Liver (tissue), 10 donors: ENCODE measurements at places on chromosomes 11 and 22. TPM values are rescaled to one million over a fixed set of nuclear protein-coding genes. Genes with fewer than 3 reads are reported as not detected.

Gene TRIM49
- not detected for total RNA-seq

Gene KLHDC7B
- total RNA-seq, result not detected

Gene SLC43A3
- 47.2 TPM for total RNA-seq

Gene KCNK4
- not detected for total RNA-seq

Gene RIMBP3C
- total RNA-seq, result 0.08 TPM

DNA sequence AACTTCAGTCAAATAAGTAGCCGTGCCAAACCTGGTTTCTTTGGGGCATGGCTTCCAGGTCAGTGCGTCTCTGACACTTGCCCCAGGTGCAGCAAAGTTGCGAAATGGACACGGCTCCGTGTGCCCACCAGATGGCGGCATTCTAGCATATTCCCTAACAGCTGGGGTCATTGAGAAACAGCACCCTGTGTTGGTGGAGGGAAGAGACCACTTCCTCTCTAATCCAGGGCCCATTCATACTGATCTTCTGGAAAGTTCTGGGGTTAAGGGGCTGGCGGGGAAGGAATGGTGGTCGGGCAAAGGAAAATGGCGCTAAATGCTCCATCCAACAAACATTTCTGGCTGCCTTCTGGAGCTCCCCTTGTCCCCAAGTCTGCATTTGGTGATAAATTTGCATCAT lies 141.2 kb upstream of the TIMP3 start:
- DNase-seq, result peak; percentile 78

DNA sequence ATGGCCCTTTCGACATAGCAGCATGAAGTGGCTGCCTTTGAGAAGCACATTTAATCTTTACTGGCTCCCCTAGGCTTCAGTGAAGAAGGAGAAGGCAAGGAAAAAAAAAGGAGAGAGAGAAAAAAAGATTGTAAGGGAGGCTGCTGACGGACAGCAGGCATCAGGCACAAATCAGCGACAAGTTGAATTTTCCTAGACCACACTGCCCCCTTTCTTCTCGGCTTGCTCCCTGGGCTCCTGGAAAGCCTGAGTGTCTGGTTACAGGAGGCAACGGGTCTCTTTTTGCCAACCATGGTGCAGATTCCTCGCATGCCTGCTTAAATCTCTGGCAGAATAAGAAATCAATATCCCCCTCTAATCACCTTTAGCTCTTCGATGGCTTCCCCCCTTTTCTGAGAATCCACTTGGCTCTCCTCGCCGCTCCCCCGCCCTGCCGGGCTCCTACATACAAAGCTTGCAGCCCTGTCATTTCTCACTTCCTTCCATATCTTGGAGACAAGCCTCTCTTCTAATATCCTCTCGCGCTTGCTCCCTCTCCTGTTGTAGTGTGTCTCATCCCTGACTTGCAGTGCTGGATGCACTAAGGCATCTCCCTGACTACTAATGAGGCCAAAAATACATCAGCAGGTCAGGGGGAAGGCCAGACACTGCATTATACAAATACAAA lies 14.3 kb downstream of the BLID start:
- peak; percentile 35 for DNase-seq

- no peak for DNase-seq
Observed at GRCh38 chr11:119370486-119371046, 10.9 kb downstream of the USP2 start.

DNA sequence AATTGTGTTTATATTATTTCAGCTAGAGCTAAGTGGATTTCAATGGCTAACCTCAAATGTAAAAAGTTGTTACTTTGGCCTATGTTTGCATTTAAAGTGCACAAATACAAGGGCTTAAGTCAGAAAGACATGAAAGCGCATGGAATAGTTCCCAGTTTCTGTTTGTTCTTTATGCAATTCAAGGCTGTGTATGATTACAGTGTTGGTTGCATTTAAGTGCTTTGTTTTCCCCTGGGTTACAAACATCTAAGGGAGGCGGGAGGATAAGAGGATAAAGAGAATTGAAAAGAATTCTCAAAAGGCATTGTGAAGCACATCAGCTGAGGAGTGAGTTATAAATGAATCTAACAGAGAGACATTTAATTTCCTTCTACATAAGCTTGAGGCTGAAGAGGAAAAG lies 453.4 kb downstream of the NTM start:
- no peak for DNase-seq

GRCh38 chr22:47304191-47304831 lies 541.9 kb downstream of the TBC1D22A start:
- DNase-seq, result peak; percentile 19

DNA sequence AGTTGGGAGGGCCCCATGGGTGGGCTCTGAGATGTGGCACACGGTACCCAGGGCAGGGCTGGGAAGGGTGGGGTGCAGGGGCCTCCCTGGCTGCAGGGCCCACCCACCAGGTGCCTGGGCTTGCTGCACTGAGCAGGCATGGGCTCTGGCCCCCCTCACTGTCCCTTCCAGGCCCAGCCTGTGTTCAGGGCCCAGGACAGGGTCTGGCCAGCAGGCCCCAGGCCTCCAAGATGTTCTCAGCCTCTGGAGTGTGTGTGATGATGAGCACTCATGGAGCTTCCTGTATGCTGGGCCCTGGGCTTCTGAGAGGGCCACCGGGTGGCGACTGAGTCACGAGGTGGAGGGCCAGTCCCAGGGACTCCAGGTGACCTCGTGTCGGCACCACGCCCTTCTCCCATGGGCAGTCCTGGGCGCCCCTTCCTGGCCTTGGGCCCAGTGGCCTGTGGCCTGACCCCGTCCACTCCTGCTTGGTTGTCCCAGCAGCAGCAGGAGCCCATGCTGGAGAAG lies 55.9 kb upstream of the CCDC188 start:
- no peak for DNase-seq

DNA sequence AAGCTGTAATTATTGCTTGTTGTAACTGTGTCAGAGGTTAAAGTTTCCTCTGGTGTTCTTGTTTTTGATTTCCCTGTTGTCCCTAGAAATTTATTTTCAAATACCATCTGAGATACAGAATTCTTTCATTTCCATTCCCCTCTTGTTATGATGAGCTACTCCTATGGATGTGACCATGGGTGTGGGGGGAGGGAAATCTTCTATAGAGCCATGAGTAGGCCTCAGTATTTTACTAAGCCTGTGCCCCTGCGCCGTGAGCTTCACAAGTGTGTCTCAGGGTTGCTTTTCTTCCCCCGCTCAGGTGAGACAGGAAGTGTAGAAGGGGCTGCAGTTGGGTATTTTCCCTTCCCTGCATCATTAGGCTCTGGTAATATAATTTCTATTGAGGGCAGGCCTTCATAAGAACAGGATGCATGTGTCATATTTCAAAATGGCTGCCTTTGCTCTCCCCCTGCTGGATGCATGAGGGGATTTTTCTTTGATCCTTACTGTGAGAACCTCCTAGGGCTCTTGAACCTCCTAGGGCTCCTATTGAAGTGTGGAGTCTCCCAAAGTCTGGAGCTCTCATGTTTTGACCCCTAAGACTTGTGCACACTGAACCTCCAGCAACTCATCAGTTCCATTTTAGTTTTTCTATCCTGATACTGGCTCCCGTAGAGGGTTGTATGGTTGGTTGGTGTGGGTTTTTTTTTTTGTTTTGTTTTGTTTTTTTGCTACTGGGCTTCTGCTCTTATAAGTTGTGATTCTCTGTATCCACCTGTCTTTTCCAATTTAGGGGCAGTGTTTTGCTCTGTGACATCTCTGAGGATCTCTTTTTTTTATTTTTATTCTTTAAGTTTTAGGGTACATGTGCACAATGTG lies 658.2 kb downstream of the NTM start:
- DNase-seq, result no peak
